ENCODE measurements at places on chromosomes 3 and 15. TPM values are rescaled to one million over a fixed set of nuclear protein-coding genes. Genes with fewer than 3 reads are reported as not detected.

The SNTN gene
- not detected for total RNA-seq

The GADL1 gene
- not detected for total RNA-seq

The CTXN2 gene
- total RNA-seq = not detected

The KBTBD13 gene
- not detected for total RNA-seq

The RAMAC gene
- 63.6 TPM for total RNA-seq

The GHSR gene
- total RNA-seq = not detected

- no peak for DNase-seq
Observed at GRCh38 chr3:8712908-8713255, 20.7 kb upstream of the CAV3 start.

DNA sequence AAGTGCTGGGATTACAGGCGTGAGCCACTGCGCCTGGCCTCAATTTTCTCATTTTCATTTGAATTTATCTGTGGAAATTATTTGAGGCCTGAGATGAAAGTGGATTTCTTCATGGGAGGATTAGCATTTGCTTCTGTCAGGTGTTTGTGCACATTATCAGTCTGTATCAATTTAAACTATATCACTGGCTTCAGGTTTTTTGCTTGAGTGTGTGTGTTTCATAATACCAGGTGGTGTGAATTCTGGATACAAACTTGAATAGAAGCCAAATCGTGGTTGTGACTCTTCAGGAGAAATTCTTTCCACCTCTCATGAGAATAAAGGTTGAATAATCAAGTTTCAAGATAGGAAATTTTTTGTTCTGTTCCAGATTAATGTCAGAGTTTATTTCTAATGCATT lies 56.4 kb downstream of the CGGBP1 start:
- no peak for DNase-seq

- peak; percentile 44 for DNase-seq
Observed at GRCh38 chr3:174243171-174243570, 616.0 kb upstream of the NAALADL2 start.

DNA sequence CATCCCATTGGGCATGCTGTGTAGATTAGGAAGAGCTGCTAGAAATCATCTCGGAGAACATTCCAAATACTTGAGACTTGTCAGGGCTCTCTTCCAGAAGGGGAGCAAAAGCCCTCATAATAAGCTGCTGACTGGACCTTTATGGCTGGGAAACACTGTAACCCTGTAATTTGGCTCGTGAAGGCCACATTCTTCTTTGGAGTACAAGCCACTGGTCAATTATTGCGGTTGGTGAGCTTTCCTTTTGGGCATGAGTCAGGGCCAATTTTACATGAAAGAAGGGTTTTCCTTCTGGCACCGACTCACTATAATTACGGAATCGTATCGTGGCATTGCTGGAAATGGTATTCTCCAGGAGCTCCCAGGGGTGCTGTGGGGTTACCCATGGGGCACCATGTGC lies 434.5 kb upstream of the RGMA start:
- DNase-seq = peak; percentile 89

DNA sequence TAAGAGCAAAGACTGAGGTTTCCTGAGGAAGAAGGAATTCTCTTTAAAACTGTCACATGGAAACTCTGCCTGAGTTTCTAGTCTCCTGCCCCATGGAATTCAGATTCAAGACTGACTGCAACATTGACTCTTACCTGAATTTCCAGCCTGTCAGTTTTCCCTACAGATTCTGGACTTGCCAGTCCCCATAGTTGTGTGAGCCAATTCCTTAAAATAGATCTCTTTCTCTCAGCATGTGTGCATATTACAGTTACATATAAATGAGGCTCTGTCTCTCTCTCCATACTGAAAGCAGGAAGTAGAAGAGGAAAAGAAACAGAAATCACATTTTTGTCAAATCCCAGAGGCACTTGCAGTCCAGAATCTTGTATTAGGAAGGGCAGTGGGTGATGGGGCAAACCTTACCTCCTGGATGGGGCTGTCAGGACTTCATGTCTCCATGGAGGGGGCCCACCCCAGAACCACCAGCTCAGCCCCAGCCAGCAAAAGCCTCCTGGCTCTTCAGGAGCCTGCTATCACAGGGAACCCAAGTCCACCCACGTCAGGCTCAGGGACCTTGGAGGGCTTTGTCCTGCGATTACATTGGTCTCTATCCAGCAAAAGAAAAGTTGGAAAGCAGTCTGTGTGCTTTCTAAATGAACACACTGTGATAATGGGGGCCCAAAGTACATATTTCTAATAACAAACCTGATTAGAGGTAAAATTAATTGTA lies 18.8 kb upstream of the GOLGA8J start:
- DNase-seq = no peak

GRCh38 chr15:98785431-98785806 lies 137.1 kb downstream of the IGF1R start:
- no peak for DNase-seq

DNA sequence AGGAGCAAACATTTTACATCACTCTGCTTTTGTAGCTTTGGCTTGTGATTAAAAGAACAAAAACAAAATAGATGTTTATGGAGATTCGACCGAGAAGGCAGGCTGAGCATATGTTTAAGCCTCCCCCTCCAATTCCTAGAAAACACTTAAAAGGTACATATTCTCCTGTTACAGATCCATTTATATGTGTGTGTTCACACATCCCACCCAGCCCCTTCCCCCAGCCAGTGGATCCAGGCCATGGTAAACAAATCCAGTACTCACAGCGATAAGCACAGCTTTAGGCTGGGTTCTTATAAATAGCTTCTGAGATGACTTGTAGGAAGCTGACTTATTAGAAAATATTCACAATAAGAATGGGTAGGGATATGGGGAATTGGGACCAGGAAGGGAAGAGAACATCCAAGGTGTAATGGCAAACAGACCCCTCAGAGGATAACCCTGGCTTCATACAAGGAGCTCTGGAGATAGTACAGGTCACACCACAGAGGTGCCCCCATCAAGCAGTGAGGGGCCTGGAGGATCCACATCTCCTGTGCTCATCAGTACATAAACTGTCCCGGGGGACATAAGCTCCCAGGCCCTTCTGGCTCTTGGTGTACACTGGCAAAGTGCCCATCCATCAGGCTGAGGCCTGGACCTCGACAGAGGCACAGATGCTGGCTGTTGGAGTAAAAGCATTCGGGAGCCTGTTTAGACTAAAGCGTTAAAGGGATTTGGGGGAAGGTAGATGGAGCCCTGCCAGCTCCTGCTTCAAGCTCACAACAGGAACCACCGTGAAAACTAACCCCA lies 70.0 kb upstream of the UBE2E1 start:
- no peak for DNase-seq

DNA sequence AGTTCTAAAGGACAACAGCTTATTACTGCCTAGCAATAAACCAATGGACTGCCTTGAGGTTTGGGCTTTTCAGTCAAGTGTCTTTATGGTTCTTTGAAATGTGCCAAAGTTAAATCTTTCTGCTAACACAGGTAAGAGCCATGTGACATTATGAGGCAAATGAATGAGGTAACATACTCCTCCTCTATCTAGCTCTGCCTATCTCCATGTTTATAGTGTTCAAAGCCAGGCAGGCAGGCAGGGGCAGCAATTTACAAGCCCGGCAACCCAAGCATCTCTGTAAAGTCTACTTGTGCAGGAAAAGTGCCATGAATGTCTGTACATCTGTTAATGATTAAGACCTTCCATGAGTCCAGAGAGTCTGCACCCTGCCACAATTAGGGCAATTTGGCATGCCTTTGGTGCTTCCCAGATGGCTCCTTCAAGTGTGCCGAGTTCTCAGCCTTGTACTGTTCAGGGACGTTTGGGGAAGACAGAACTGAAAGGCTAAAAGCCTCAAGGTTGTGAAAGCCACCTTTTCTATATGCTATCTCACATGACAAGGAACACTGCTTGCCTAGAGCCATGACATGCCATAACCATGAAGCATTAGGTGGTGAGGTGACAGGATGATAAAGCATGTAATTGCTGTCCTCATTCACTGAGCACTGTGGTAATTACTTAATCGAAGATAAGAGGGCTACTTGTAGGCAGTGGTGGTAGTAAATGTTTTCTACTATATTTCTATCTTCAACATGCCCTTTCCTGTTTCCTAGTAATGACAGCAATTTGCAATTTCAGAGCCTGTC lies 41.4 kb upstream of the EIF1B start:
- no peak for DNase-seq

GRCh38 chr3:60574046-60574769 lies 677.0 kb downstream of the FHIT start:
- no peak for DNase-seq

Measured in Daoy (cell line).